ENCODE measurements at places on chromosomes 7 and 10.

- no peak for DNase-seq
These were observed 60.3 kb upstream of the FOXP2 start for GRCh38 chr7:114354306-114354705.

DNA sequence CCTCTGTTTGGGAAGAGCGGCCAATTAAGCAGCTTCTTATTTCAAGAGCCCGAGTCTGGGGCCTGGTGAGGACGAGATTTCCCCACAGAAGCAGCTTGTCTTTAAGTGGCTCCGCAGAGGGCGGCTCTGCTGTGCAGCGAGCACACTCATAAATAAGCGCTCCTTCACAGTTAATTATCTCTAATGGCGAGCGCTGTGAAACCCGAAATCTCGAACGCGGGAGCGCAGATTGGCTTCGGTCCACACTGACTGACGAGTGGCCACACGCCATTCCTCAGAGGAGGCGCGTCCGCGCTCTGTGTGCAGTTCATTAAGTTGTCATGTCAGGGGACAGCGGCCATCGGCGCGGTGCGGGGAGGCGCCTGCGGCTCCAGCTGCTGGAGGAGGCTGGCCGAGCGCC is 560.9 kb downstream of the DNAJB6 start:
- DNase-seq = peak; percentile 73

- no peak for DNase-seq
These were observed 22.5 kb upstream of the HIBADH start for GRCh38 chr7:27685209-27685608.

DNA sequence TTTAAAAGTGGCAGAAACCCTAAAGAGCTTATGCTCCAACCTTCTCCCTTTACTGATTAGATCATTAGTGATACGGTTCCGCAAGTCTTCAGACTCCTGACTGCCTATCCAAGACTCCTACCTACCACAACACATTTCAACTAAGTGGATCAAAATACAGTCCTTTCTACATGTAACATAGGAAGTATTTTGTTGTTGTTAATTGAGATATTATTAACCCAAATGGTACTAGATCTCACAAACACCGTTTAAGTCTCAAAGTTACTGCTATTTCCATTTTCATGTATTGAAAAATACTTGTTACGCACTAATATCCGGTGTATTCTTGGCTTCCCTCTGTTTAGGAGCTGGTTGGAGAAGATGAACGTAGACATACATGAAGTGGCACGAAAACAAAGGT is 1.1 kb downstream of the FAM237B start:
- DNase-seq = no peak

- DNase-seq = no peak
These were observed at the start of gene IGFBP1 for GRCh38 chr7:45888185-45888992. Gene IGFBP1, plus strand, starts transcription at chr7:45888488. Its CDS starts 165 bp downstream, at chr7:45888653.

DNA sequence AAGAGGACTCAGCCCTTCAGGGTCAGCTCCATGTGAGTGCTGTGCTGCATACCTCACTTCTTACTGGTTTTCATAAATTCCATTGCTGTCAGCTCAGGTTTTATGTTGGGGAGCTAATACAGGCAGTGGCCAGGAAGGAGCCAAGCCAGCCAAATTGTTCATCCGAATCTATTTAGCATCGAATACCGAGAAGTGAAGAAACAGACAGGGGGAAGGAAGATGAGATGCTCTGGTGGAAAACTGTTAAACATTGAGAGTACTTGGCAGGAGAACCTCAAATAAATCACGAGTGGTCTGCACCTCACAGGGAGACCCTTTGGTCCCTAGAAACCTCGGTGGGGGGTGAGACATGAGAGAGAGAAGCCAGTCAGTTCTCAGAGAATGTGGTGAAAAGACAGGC is 196.0 kb upstream of the TMEM72 start:
- DNase-seq = no peak

DNA sequence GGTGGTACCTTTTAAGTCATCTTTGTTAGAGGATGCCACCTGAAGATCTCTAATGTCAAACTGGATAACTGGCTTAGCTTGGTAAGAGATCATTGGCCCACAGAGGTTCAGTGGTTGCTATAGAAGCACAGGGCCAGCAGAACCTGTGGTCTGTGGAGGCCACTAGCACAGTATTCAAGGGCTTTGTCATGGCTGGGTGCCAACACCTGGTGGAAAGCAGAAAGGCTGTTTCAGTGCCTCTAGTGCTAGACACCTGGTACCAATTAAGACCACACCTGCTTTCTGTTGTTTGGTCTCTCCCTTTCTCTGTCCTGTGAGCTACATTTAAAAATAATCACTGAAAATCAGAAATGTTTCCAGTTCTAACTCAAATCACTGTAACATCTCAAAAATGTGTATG is 10.0 kb upstream of the PCGF5 start:
- DNase-seq = peak; percentile 97

- no peak for DNase-seq
These were observed 40.9 kb downstream of the BMPER start for GRCh38 chr7:33946094-33946699.

GRCh38 chr10:94216201-94216600 is 146.5 kb downstream of the NOC3L start:
- DNase-seq = no peak

GRCh38 chr7:24384362-24385030 is 100.5 kb downstream of the NPY start:
- no peak for DNase-seq
